Coronary artery (tissue), 2 donors: ENCODE measurements at places on chromosomes 16 and 17.

DNA sequence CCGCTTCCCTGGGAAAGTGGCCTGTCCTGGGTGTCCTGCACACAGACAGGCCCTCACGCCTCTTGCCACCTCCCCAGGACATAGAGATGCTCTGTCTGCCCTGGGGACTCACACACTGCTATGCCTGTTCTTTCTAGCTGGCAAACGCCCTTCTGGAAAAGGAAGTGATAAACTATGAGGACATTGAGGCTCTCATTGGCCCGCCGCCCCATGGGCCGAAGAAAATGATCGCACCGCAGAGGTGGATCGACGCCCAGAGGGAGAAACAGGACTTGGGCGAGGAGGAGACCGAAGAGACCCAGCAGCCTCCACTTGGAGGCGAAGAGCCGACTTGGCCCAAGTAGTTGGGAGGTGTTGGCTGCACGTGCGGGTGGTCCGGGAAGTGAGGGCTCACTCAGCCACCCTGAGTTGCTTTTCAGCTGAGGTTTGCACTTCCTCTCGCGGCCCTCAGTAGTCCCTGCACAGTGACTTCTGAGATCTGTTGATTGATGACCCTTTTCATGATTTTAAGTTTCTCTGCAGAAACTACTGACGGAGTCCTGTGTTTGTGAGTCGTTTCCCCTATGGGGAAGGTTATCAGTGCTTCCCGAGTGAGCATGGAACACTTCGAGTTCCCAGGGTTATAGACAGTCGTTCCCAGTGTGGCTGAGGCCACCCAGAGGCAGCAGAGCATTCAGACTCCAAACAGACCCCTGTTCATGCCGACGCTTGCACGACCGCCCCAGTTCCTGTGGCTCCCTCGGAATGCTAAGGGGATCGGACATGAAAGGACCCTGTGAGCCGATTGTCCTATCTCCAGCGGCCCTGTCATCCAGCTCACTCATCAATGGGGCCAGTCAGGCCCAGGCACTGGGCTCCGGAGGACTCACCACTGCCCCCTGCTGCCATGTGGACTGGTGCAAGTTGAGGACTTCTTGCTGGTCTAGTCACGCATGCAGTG is 3.5 kb upstream of the RPL13 start:
- no peak for DNase-seq

- DNase-seq: no peak
Measured at GRCh38 chr17:35752471-35752870, 568 bp downstream of the GAS2L2 start.

GRCh38 chr17:68612923-68613292 is 11.7 kb upstream of the FAM20A start:
- DNase-seq: no peak

DNA sequence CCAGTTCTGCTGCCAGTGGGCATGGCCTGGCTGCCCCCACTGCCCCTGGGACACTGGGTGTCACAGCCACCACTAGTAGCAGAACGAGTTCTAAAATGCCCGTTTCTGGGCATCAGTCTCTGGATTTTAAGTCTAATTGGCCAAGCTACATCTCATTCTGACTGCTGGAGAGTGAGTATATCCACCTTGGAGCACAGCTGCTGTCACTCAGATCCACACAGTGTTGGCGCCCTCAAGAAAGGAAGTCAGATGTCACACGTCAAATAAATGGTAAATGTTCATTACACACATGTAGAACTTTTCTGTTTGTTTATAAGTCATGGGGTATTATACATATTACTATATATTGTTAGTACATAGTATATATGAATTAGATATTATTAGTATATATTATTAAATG is 19.4 kb downstream of the GNGT2 start:
- DNase-seq: no peak

GRCh38 chr16:79412783-79413225 is 187.7 kb downstream of the MAF start:
- no peak for DNase-seq

GRCh38 chr16:55435387-55435786 is 43.6 kb upstream of the MMP2 start:
- DNase-seq: no peak

- DNase-seq: no peak
Measured at GRCh38 chr17:67109111-67109510, 64.8 kb downstream of the CACNG1 start.

DNA sequence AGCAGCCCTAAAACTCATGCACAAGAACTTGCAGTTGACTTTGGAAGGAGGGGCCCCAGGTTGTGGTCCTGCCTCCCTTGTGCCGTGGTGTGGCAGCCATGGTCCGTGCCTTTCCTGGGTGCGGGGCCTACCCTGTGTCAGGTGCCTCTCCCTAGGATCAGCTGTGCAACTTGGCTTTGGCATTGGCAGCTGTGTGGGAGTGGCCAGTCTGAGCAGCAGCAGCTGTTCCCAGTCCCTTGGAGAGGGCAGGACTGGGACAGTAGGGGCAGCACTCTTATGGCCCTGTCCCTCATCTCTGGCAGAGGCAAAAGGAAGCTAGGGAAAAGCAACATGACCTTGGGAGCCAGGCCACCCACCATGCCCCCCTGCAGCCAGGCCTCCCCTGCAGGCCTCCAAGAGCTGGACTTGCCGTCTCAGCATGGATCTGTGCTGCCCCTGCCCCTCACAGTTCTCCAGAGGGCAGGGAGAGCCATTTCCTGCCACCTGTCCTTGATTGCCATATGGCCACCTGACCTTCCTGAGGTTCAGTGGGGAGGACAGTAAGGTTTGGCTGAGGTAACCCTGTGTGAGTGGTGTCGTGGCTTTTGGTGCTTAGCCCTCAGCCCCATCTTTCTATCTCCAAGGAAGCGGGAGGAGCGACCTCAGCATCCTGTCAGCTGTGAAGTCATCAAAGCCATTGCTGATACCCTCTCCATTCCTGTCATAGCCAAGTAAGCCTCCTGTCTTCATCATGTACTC is 15.5 kb upstream of the NFATC3 start:
- DNase-seq: no peak

- no peak for DNase-seq
Measured at GRCh38 chr16:4372001-4372577, 441 bp downstream of the VASN start.

DNA sequence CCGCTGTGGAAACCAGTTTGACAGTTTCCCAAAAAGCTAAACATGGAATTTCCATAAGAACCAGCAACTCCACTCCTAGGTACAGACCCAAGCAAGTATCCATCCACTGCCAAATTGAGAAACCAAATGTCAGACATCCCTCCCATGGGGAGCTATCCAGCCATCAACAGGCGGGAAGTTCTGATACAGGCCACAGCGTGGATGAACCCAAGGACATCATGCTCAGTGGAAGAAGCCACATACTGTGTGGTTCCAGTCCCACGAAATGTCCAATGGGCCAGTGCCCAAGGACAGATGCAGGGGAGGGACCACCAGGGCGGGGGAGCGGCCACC is 12.6 kb upstream of the BAIAP2 start:
- no peak for DNase-seq

GRCh38 chr16:3144321-3144983 is 9.6 kb downstream of the ZNF213 start:
- DNase-seq: no peak

GRCh38 chr17:6919158-6919557 is 76.7 kb upstream of the ALOX12 start:
- DNase-seq: no peak
